Activated T-helper 2 cell treated with anti-CD3 and anti-CD28 coated beads, Interferon-gamma antibody, Interleukin-2, Interleukin-4, amounts not matched to agents 10 μg/mL and 5 μg/mL and 100 μg/mL, durations not matched to agents 14 hours and 24 hours and 36 hours (primary cell): ENCODE measurements at places on chromosomes 3 and 15. TPM values are rescaled to one million over a fixed set of nuclear protein-coding genes. Genes with fewer than 3 reads are reported as not detected.

DNA sequence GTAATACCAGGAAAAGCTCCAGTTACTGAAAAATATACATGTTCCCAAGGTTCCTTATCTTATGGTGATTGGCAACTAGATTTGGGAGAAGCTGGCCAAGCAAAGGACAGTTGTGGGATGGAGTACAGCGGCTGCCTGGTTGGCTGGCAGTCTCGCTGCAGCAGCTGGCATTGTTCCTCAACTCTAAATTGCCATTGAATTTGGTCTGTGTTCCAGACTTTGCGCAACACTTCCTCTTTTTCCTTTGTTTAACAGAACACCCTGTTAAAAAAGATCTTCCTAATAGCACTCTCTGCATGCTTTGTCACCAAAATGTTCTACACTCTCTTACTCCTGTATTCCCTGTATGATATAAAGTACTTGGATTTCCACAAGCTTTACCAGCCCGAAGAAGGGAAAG is 420.6 kb upstream of the RBMS3 start:
- H3K27ac ChIP-seq: no peak overlapping the region
- DNase-seq: no peak
- no peaks in the 10 kb centered on the region for H3K4me1 ChIP-seq
- H3K27me3 ChIP-seq: peaks cover 4% of the 10 kb centered on the region
- no peak overlapping the region for H3K4me3 ChIP-seq

DNA sequence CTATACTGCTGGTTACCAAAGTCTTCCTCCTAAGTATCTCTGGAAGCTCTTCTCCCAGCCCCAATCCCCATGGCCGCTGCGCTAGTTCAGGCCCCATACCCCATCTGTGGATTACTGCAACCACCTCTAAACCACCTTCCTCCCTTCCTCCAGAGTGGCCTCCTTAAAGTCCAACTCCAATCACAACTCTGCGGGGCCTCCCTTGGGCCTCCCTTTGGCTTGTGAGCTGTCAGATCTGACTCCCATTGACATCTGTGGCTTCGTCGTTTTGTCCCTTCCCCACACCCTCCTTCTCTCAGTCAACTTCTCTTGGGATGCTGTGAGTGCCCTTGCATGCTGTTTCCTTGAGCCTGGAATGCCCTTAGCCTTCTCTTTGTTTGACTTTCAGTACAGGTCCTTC is 9.3 kb upstream of the HRH1 start:
- H3K4me1 ChIP-seq: peaks cover 12% of the 10 kb centered on the region
- no peak for DNase-seq
- H3K27ac ChIP-seq: no peak overlapping the region
- H3K36me3 ChIP-seq: no peaks in the 10 kb centered on the region

- DNase-seq: no peak
- no peaks in the 10 kb centered on the region for H3K4me1 ChIP-seq
- no peaks in the 10 kb centered on the region for H3K27me3 ChIP-seq
- H3K36me3 ChIP-seq: no peaks in the 10 kb centered on the region
- no peak overlapping the region for H3K4me3 ChIP-seq
These were observed 451.0 kb downstream of the MFSD1 start for GRCh38 chr3:159252772-159253384.

- H3K4me1 ChIP-seq: no peaks in the 10 kb centered on the region
- no peaks in the 10 kb centered on the region for H3K36me3 ChIP-seq
- H3K4me3 ChIP-seq: no peak overlapping the region
- no peak overlapping the region for H3K27ac ChIP-seq
- H3K27me3 ChIP-seq: peaks cover 18% of the 10 kb centered on the region
These were observed 33.1 kb upstream of the UBE2Q2 start for GRCh38 chr15:75809986-75810750.

The CEMIP gene
- 0.30 TPM in 1 of 2 replicates, not detected in the other for total RNA-seq

The OXTR gene
- 0.90 and 1.5 TPM in 2 replicates for total RNA-seq

The PP2D1 gene
- total RNA-seq: not detected in 2 replicates
